ENCODE measurements at places on chromosomes 7 and 10.

DNA sequence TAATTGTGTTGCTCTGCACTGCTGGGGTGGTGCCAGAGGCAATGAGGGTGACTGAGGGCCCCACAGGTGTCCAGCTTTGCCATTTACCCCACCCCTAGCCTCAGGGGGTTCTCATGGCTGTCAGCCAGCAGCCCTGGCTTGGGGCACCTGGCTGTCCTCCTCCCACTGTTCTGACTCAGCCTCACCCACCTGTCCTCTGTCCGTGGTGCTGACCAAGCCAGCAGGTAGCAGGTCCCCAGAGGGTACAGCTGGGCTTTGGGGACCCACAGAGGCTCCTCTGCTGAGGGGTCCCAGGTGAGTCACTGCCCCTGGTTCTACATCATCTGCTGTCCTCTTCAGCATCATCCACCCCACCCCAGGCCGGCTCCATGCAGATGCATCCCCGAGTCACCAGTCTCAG, 32.2 kb upstream of the ZNF716 start:
- DNase-seq: no peak

GRCh38 chr7:8283968-8284367, 22.0 kb upstream of the ICA1 start:
- DNase-seq: no peak

DNA sequence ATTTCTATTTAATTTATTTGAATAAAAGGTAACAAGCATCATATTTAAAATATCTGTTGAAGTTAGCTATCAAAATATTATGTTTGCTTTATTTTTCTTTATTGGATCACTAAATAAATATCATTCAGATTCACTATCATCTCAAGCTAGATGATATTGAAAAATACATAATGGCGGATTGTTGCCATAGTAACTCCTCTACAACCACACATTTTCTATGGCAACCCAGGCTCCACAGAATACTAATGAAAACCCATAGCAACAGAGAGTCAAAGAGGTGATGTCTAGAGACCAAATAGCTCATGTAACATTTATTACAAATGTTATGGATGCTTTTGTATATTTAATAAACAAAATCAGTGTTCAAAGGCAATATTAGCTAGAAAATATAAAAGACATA, 148.9 kb upstream of the CDK1 start:
- DNase-seq: no peak

DNA sequence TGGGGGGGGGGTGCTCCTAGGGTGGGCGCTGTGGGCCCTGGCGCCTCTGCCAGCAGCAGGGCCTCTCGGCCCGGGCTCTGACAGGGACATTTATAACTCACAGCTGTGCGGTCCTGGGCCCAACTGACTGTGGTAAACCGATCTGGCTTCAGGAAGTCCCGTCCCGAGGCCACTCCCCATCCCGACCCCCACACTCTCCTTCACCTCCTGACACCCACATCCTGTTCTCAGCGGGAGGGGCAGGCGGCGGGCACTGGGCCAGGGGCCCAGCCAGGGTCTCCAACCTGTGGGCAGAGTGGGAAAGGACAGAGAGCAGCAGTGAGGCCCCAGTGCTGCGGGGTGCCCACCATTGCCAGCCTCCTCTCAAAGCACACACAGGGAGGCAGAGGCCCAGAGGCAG, 69.1 kb downstream of the ZMIZ1 start:
- DNase-seq: peak; percentile 12

- no peak for DNase-seq
Observed at GRCh38 chr10:31920538-31920937, 8.1 kb downstream of the ARHGAP12 start.

- DNase-seq: no peak
Observed at GRCh38 chr10:32307609-32308008, 39.3 kb downstream of the EPC1 start.

GRCh38 chr10:11063856-11064255, 46.2 kb downstream of the CELF2 start:
- DNase-seq: no peak

GRCh38 chr10:88793712-88794299, 8.7 kb upstream of the LIPM start:
- DNase-seq: no peak

- DNase-seq: no peak
Observed at GRCh38 chr10:111101796-111102195, 25.0 kb downstream of the ADRA2A start.

DNA sequence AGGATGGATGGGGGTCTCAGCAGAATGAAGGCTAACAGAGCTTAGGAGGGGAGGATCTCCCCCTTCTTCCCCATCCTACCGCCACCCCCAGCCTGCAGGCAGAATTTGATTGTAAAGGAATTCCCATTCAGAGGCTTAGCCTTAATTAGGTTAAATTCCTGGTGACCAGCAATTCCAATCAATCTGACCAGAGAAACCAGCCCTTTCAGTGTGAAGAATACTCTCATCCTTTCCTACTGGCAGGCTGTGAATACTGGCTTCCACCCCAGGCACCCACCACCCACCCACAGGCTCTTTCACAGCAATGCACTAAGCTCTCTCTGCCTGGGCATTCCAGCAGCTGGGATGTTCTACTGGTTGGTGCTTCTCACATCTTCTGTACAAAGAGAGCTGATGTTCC, 137.9 kb upstream of the LYZL1 start:
- no peak for DNase-seq

DNA sequence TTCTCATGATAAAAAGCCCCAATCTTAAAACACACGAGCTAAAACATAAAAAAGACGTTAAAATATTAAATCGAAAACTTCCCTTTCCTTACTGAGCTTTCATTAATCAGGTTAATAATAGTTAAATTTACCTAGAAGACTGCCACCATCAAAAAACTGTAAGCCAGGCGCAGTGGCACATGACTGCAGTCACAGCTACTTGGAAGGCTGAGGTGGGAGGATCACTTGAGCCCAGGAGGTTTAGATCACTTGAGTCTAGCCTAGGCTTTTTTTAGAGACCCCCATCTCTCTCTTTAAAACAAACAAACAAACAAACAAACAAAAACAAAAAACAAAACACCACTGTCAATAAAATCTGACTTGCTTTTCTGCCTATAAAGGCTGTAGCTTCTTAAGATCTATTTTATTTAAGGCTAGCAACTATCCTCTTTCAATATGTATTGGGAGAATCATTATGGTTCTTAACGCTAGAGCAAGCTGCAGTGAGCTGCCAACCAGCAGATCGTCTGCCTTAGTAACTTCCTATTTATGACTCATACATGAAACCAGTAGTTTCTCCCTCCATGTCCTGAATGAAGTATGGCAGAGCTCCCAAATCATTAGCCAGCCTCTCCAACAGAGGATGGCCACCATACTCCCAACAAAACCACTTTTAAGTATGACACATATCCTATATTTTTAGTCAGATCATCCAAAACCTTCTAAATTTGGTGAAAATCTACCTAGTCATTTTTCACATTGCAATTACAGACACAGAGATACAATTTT, 163.7 kb downstream of the SRPK2 start:
- DNase-seq: no peak

- DNase-seq: no peak
Observed at GRCh38 chr7:64541438-64542359, 21.2 kb downstream of the ZNF680 start.

GRCh38 chr7:142412551-142413193, 154.8 kb upstream of the PRSS58 start:
- no peak for DNase-seq

GRCh38 chr10:32379318-32379949, 32.5 kb upstream of the EPC1 start:
- DNase-seq: no peak

DNA sequence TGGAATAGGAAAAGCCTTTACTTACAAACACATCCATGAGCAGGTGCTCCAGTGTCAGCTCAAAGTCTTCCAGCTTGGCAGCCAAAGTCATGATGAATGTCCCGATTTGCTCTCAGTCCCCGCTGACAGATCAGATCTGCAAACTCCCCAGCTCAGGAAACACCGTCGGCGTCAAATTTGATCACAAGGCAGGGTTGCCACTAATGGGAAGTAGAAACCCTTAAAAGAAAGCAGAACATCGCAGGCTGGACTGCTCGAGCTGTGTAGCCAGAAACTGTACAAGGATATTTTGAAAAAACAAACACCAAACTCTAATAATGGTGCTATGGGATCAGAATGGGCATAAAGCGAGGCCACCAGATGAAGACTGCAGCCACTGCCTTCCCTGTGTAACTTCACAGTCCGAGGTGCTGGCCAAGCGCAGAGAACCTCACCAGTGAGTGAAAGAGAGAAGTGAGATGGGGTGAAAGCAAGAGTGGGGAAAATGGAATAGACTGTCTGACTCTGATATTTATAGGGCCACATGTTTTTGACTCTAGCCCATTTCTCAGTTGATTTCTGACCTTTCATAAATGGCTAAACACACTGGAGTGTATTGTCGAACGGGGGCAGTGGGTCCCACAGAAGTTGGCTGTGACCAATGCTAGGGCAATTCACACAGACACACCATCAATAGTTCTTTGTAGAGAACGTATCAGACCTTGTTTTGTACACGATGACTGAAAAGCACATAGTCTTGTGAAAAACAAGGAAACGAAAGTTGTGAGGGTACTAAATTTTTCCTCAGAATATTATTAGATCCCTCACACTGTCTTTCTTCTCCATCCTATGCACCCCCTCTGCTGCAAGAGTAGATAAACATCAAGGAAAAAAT, 306.2 kb downstream of the FRMD4A start:
- DNase-seq: no peak

DNA sequence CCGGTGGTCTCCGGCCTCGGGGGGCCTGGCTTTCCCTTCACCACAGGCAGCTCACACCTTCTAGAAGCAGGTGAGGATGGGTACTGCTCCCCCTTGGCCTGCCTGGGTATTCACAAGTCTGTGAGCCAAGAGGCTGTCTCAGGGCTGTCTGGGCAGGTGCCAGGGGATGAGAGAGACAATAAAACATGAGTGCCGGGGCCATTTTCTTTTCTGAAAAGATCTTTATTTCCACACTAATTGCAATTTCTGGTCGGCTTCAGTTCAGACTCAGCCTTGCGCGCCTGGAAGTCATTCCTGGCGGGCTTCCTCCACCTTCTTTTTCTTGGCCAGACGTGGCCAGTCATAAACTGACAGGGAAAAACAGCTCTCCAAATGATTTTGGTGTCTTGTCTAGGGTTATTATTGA, 171.2 kb downstream of the ARHGAP12 start:
- DNase-seq: no peak

DNA sequence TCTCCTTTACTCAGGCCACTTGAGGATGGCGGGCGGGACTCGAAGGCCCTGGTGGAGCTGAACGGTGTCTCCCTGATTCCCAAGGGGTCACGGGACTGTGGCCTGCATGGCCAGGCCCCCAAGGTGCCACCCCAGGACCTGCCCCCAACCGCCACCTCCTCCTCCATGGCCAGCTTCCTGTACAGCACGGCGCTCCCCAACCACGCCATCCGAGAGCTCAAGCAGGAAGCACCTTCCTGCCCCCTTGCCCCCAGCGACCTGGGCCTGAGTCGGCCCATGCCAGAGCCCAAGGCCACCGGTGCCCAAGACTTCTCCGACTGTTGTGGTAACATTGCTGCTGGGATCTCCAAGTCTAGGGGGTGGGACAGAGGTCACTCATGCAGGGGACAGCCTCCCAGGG, 65.7 kb downstream of the GTF2IRD1 start:
- no peak for DNase-seq

DNA sequence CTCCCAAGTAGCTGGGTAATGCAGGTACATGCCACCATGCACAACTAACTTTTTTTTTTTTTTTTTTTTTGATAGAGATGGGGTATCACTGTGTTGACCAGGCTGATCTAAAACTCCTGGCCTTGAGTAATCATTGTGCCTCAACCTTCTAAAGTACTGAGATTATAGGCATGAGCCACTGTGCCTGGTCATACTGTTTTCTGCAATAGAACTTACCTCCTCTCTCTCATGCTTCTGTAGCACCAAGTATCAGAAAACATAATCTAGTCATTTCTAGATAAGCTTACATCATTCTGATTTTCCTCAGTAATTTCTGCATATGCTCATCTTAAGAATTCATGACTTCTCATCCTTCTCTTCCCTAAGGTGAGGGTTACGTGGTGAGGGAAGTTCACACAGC, 210.0 kb downstream of the IMMP2L start:
- DNase-seq: no peak

DNA sequence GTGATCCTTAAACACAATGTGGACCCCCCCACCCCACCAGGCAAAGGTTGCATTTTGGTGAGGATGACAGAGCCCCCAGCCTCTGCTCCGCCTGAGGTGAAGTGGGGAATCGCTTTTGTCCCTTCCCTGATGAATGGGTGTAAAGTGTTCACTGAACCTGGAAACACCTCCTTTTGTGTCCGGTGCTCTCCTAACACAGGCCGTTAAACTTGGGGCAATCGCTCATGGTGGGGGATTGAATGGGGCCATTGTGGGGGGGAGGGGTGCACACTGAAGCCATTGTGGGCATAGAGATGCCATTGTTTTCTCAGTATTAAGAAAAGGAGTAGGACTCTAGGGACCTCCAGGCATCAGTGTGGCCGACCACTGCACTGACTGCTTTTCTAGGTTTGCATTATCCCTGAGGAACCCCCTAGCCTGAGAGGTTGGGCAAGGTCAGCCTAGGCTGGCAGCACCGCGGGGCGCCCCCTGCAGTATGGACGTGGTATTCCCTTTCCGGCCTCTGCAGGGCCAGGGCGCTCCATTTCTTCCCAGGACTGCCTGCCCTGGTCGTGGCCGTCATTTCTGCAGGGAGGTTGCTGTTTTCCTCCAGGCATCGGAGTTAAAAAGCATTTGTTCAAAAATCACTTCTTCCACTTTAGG, 158.3 kb downstream of the TCF7L2 start:
- DNase-seq: no peak

- no peak for DNase-seq
Observed at GRCh38 chr10:126674741-126675515, 4.4 kb upstream of the C10orf90 start.

- no peak for DNase-seq
Observed at GRCh38 chr7:151404216-151405011, 5.4 kb downstream of the WDR86 start.

GRCh38 chr10:3877211-3878000, 92.4 kb upstream of the KLF6 start:
- no peak for DNase-seq

- no peak for DNase-seq
Observed at GRCh38 chr7:54904130-54904529, 114.7 kb upstream of the EGFR start.

GRCh38 chr10:132832186-132832969, 46.4 kb upstream of the NKX6-2 start:
- no peak for DNase-seq

GRCh38 chr7:122136639-122137245, 7.3 kb downstream of the AASS start:
- no peak for DNase-seq

Data from stimulated activated CD8-positive, alpha-beta memory T cell treated with anti-CD3 and anti-CD28 coated beads, Interleukin-15, amount 100 ng/mL, for 4 hours (primary cell).